ENCODE measurements at places on chromosomes 3 and 15.
A peak's percentile ranks its signal among the peaks of the same experiment; 100 is the strongest.

DNA sequence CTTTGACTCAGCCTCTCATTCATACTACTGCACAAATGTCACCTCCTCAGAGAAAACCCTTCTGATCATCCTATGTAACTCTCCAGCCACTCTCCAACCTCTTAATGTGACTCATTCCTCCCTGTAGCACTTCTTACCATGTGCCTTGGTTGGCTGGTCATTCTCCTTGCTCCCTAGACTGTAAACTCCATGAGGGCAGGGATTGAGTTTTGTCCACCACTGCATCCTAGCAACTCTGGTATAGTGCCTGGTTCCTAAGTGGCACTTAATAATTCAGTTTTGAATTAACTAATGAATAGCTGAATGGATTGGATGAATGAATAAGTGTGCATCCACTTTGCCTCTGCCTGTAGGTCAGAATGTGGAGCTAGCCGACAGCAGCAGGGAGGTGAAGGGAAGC, 202.5 kb upstream of the HES1 start:
- DNase-seq, result no peak

DNA sequence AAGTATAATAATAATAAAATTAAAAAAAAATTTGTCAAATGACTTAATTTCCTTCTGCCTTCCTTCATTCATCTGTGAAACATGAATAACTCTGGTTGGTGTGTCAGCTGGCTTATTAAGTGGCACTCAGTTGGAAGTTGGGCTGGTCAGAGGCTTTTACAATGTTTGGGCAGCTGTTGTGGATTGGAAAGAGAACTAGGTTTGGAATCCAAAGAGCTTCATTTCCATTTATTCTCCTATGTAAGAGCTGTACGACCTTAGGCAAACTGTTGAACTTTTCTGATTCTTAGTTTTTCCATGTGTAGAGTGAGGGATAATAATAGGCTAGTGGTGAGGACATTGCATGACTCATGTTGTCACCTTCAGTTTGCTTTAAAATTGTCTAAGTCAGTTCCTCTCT, 606.7 kb downstream of the PDCD6IP start:
- no peak for DNase-seq

- DNase-seq, result no peak
These were observed 4.4 kb upstream of the BRPF1 start for GRCh38 chr3:9727041-9727595.

GRCh38 chr3:133591271-133591742, 17.8 kb downstream of the CDV3 start:
- peak; percentile 64 for DNase-seq

GRCh38 chr15:48929661-48930060, 34.1 kb downstream of the SHC4 start:
- no peak for DNase-seq

DNA sequence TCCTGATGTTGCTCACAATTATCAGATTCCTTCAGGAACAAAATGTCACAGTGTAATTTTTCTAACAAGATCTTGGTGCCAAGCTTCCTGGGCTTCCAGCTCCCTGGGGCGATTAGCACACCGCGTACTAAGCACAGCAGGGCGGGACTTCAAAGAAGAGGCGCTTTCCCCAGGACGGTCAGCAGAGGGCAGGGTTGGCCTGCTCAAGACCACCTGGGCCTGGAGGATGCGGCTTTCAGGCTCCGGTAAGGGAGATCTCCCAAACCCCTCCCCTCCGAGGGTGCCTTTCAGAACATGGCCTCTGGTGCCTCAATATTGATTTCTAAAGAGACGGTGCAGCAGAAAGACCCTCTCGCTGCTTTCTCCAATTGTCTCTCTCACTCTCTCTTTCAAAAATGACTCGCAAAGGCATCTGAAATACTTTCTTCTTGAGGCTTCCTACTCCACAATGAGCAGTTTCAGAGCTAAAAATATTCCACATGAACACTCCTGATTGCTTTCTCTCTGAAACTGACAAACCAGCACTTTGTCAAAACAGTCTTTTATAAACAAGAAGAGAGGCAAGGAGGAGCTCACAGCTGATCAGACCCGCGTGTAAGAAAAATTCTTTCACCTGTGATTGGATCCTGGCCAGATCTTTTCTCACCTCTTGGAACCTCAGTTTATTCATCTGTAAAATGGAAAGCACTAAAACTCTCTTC, 154.0 kb downstream of the ADAMTS9 start:
- DNase-seq, result peak; percentile 76

- peak; percentile 46 for DNase-seq
These were observed 65.8 kb downstream of the DTWD1 start for GRCh38 chr15:49686599-49686998.

- no peak for DNase-seq
These were observed 44.6 kb upstream of the IL20RB start for GRCh38 chr3:136913168-136913567.

DNA sequence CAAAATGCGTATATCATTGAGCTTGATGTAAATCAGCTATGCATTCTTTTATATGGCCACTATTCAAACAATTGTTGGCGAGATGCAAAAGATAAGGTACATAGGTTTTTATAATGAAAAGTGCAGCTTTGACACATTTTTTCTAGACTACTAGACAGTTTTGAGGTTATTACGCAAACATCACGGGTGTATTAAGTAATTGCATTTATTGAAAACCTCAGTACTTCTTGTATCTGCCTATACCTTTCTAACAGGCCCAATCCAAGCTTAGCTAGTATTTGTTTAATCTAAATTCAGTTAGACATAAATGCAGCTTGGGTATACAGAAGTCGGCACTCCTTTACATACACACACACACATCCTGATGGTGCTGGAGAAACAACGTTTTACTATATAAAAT, 2.7 kb downstream of the SPESP1 start:
- no peak for DNase-seq

- DNase-seq, result peak; percentile 51
These were observed 679 bp downstream of the IQGAP1 start for GRCh38 chr15:90388462-90389380.

- peak; percentile 80 for DNase-seq
These were observed 8.8 kb upstream of the ELP6 start for GRCh38 chr3:47522082-47522987.

DNA sequence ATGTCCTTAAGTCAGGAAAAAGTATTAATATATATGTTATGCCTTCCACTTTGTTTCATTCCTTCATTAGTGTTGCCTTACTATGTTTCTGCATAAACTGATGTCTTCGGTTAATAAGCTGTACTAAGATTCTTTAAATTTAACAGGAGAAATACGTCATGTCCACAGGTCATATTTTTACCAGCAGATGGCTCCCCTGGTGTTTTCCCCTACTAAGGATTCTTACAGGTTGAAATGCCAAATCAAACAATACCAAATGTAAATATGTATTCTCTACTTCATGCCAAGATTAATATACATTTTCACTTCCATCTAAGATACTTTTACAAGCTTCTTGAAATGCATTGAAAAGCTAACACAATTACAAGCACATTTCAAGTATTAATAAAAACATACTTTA, 1602.1 kb downstream of the SI start:
- DNase-seq, result no peak

DNA sequence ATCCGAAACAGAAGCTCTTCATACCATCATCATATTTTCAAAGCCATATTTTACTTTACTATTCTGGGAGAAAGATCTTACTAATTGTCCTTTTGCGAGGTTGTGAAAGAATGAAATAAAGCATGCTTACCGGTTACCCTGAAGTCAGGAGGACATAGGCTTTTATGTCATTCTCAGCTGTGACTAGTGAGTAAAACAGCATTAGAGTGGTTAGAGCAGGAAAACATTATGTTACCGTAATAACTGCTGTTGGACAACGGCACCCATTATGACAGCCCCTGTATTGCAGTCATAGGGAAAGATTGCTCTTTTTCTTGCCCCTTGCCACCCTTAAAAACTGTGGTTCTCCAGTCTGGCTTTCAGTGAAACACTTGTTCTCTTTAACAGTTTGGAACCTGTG, 1035.7 kb downstream of the ZPLD1 start:
- DNase-seq, result no peak

DNA sequence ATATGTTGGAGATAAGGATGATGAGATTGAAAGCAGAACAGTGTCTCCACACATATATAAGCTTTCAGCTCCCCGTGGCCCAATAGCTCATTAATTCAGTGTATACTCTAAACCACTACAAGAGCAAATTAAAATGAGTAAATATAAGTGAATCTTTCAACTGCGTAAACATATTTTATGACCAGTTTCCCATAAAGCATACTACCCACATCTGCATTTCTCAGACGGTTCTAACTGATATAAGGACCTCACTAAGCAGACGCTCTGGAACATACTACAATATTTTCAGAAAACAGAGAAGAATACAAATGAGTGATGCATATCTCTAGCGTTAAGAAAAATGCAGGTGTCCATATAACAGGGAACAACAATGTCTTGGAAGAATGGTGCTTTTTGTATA, 73.2 kb downstream of the INO80 start:
- DNase-seq, result no peak

- DNase-seq, result peak; percentile 79
These were observed 121.3 kb downstream of the RPLP1 start for GRCh38 chr15:69573815-69574475.

GRCh38 chr15:51775967-51776816, 24.8 kb downstream of the TMOD2 start:
- DNase-seq, result peak; percentile 43

- DNase-seq, result peak; percentile 12
These were observed 39.8 kb upstream of the SGO1 start for GRCh38 chr3:20225769-20226168.

GRCh38 chr15:48722764-48723661, 77.5 kb upstream of the FBN1 start:
- peak; percentile 60 for DNase-seq

- peak; percentile 8 for DNase-seq
These were observed 118.3 kb upstream of the FRMD4B start for GRCh38 chr3:69504232-69504631.

DNA sequence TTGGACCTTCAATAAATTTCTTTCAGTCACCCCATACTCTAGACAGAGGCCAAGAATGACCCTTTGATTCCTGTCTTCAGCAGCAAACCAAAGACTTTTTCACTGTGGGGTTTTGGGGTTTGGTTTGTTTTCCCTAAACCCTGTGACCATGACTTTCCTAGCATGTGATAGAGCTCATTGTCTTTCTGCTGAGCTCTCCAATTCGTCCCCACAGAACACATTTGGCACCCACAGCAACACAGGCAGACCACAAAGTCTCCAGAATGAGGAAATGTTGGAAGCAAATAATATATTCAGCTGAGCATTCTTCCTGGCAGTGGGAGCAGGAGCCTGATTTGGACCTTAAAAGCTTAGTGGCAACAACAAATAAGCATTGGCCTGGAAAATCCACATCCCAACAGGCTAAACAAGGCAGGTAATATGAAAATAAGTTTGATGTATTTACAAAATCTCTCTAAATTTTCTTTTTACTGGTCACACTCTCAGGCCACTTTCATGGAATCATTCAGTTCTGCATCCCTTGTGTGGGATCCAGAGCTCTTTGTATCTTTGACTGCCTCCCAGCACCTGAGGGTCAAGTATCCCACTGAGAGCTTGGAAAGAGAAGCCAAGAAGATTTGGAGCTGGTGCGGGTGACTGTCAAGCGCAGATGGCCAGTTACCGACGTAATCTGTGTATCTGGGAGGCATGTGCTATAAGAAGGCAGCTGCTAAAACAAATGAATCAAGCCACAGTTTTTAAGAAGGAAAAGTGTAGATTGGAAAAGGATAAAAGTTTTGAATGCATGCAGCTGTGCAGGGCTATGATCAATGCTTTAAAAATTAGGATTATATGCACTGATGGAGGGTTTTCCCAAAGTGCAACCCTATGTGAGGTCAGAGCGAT, 36.5 kb upstream of the CPB1 start:
- no peak for DNase-seq

All from kidney glomerular epithelial cell (primary cell).